MCF 10A (cell line): ENCODE measurements at places on chromosomes 16 and 17.
A peak's percentile ranks its signal among the peaks of the same experiment; 100 is the strongest.

DNA sequence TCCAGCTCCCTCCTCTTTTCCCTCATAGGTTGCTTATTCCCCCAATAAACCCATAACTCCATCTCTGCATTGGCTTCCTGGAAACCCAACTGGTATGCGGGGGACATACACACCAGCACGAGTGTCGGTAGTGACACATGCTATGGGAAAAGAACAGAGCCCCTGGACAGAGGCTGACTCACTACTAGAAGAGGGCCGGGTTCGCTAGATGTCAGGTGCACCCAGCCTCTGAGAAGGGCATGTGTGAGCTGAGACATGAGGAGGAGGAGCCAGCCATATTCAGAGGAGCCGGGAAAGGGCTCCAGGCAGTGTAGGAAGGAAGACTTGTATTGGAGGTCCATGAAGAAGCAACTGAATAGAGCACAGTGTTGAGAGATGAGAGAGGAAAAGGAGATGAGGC, 241.1 kb downstream of the SOX9 start:
- DNase-seq = peak; percentile 85

DNA sequence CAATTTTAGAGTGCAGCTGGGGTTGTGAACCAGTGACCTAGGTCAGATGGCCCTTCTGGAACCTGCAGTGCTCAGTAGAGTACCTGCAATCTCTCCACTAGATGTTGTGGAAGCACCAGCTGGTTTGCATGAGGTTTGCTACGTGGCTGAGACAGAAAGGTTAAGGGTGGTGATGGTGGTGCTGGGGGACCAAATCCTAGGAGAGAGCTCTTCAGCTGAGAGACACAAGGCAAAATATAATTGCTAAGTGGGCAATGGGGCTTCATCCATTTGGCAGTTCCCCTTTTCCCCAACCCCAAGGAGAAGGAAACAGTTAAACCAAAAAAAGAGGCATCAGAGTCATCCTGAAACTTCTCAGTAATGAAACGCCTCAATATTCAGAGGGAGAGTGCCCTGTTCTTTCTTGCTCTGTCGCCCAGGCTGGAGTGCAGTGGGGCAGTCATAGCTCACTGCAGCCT, 13.9 kb downstream of the ITPRIPL2 start:
- DNase-seq = no peak

GRCh38 chr17:78925234-78925633, at the start of gene TIMP2:
Gene TIMP2, minus strand, starts transcription at chr17:78925387. Its CDS starts 299 bp downstream, at chr17:78925088.
- DNase-seq = peak; percentile 66

DNA sequence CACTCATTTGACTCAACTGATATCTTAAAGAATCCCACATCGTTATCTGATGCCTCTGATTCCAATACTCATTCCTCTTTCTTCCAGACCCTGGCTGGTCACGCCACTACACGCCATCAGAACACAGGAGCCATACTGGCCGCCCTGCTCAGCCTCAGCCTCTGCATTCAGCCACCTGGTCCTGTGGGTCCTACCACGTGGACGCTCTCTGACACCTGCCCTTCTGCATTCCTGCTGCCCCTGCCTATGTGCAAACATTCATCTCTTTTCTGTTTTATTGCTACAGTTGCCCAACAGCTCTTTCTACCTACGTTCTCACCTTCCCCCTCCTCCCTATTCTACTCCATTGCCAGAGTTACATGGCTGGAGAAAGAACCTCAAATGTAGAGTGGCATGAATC, 18.4 kb downstream of the PSMD7 start:
- DNase-seq = no peak

DNA sequence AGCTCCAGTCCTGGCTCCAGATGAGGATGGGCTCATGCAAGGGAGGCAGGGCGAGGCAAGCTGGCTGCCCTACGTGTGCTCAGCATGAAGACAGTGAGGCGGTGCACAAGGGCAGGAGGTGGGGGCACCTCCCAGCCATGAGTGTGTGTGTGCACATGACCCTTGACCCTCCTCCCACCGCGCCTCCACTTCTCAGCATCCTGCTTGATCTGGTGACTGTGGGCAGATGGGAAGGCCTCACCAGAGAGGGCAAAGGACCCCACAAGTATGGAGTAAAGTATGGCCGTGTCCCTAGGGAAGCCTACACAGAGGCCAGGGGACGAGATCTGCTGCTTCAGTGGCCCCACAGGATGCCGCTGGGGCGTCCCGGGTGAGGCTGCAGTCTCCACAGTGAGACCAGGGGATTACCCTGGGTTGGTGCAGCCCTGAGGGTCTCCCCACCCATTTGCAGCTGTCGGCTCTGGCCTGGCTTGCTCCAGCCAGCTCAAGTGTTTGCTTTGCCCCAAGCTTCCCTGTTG, 7.9 kb upstream of the RNF222 start:
- no peak for DNase-seq

DNA sequence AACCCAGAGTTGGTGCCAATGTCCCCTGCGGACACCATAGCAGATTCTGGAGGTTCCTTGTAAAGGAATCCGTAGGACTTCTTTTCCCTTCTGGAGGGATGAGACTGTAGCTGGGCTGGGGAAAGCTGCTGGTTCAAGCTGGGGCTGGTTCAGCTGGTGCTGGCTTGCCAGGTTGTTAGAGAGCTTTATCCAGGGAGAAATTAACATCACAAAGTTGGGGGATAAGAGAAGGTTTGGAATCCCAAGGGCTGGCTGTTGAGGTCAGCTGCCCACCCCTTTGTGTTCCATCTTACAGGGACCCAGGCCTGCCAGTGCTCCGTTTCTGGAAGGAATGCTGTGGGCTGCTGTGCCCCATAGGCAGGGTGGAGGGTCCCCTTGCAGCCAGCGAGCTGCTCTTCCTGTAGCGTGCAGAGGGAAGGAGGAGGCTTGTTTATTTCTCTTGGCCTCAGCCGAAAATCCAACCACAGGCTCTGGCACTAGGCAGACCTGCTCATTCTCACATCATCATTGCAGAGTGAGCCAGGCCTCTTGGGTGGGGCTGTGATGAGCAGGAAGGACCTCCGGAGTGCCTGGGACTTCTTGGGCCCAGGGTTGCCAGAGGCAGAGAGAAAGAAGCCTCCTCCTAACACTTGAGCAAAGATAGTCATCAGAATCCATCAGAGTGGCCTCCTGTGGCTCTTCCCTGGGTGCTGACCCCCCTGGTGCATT, 251.1 kb downstream of the SEC14L1 start:
- DNase-seq = peak; percentile 74

DNA sequence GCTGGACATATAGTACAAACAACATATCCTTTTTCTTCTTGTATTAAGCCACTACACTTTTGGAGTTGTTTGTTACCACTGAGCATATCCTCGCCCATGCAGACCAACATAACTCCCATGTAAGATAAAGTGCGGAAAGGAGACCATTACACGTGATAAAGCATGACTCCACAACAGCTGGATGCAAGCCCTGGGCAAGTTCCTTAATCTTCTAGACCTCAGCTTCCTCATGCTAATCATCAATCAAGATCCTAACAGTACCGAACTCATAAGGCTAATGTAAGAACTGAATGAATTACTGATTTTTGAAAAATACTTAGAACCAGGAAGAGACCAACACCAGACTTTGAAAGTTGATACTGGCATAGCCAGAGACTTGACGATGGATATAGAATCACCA, 47.0 kb upstream of the GSG1L start:
- no peak for DNase-seq

DNA sequence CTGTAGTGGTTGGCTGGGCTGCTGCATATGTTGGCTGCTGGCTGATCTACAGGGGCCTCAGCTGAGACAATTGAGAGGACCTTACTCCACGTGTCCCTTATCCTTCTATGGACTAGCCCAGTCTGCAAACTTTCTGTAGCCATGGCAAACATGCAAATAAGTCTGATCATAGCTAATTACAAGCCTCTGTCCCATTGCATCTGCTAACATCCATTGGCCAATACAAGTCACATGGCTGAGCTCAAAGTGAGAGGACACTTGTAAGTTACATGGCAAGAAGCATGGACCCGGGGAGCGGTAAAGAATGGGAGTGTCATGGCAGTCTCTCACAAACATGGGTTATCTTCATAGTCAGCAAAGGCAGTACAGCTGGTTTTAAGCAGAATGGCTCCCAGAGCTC, 11.6 kb upstream of the IL4R start:
- no peak for DNase-seq

DNA sequence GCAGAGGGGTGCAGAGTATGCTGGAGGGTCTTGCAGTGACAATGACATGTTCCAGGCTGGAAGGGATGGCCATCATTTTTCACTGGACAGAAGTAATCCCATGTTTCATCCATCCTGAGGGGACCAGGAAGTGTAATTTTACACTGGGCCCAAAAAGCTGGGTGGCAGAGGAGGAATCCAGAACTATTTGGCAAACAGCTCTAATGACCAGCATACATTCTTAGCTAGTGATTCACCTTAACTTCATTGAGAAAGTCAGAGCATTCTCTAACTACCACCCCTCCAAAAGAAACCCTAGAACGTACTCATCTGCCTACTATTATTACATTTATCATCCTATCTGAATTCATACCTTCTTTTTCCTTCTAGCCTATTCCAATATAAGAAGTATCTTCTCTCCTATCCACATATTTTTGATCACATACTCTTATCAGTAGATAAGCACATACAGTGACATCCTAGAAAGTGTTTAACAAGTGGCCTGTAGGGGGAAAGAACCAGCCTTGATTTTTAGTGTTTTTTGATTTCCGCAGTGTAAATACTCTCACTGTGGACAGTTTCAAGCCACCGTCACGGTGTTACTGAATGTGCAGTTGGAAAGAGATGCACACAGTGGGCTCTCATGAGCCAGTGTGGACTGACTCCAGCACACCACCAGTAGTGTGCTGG, 118.1 kb downstream of the FTO start:
- DNase-seq = peak; percentile 68

DNA sequence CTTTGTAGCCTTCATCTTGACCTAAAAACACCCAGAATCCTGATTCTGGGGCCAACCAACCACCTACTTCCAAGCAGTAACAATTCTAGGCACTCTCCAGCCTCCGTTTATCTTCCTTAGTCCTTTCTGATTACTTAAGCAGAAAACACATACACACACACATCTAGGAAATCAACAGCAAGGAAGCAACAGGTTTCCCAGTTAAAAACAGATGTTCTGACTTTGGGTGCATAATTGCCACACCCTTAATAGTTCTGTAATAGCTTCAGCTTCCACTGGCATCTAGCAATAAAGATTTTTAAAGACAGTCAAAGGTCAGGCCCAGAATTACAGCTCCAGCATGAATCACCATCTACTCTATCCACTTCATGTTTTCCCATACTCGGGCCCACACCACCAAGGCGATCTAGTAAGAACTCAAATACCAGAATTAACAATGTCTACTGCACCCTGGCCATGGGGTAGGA, 2.6 kb downstream of the ARHGAP17 start:
- DNase-seq = peak; percentile 69

- no peak for DNase-seq
These were observed 62.1 kb upstream of the NOL11 start for GRCh38 chr17:67655478-67656148.

GRCh38 chr17:64067657-64068056, 47.2 kb upstream of the ICAM2 start:
- no peak for DNase-seq

GRCh38 chr16:29126616-29127015, 141.8 kb downstream of the LAT start:
- no peak for DNase-seq

- DNase-seq = no peak
These were observed 81.4 kb upstream of the FOXF1 start for GRCh38 chr16:86428729-86429517.

DNA sequence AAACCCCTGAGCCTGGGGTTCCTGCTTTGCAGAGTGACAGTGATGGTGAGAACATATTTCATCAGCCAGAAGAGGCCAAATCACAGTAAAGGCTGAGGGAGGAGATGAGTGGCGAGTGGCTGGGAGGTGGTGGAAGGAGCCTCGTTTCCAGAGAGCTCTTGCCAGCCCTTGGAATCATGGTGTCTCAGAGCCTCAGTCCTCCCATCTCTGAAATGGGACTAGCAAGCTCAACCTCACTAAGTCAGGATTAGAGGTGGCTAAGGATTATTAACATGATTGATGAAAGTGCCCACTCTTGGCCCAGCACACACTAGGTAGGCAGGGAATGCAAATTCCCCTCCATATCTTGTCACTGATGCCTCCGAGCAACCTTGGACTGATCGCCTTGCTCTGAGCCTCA, 43.0 kb downstream of the IL4R start:
- DNase-seq = no peak

DNA sequence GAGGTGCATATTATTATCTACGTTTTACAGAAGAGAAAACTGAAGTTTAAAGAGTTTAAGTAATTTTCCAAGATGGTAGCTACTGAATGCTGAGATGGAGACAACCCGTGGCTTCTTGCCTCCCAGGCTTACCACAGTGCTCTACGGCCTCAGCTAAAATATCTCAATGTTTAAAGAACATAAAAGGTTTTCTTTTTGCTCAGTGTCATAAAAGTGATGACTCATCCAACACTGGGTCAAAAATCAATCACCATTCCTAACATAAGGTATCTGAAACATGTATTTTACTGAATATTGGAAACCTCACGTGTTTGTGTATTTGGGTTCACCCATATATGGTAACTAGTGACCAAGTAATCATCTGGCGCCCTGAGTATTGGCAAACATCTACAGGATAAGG, 18.4 kb downstream of the ABCA9 start:
- DNase-seq = no peak

GRCh38 chr16:47727131-47727530, 266.0 kb downstream of the PHKB start:
- no peak for DNase-seq

DNA sequence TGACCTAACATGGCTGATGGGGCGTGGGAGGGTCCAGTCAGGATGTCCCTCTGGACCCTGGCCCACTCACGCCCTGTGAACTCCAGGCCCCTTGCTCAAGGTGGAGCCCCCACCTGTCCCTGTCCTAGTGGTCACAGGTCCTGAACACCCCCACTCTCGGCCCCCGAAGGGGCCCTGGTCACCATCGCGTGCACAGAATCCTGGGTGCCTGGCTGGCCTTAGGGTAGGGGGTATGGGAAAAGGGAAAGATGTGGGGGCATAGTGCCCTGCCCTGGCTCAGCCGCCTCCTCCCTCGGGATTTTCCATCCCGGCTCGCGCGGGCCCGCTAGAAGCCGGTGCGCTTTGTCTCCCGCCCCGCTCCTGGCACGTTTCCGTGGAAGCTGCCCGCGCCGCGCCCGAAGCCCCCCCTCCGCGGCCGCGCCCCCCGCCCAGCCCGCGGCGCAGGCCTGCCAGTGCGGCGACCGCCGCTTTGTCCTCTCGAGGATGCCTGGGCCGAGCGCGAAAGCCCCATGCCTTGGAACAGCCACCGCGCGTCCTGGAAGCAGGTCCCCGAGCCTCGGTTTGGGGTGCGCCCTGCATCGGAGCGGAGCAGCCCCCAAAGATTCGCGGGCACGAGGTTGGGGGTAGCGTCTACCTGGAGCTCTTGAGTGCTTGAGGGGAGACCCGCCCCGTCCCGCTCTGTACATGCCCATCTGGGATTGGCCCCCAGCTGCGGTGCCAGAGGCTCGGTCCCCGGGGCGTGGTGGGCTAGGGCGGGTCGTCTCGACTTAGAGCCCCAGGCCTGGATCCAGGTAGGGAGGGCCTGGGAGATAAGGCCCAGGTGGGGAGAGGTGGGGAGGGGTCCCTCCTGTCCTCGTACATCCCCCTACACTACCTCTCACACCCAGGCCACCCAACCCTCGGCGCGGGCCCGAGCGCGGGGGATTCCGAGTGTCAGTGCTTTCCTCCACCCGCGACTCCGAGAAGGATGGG, 1.3 kb downstream of the SMPD3 start:
- no peak for DNase-seq

GRCh38 chr17:50947782-50948543, 81.8 kb upstream of the TOB1 start:
- DNase-seq = peak; percentile 39
